ENCODE measurements at places on chromosomes 5 and 9.
A peak's percentile ranks its signal among the peaks of the same experiment; 100 is the strongest.

GRCh38 chr9:123422635-123423310 lies 66.8 kb downstream of the CRB2 start:
- no peak for DNase-seq

DNA sequence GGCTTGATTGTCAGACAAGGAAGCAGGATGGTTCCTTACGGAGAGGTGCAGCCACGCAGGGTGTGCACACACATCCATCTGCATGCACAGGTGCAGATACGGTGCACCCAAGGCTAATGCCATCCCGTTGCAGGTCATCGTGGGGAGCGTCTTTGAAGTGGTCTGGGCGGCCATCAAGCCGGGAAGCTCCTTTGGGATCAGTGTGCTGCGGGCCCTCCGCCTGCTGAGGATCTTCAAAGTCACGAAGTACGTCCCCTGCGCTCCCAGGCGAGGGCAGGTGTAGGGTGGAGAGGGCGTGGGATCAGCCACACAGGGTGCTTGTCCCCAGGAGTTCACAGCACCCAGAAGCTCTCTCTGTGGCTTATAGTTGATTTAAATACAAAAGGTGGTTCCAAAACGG lies 106.4 kb downstream of the CACNA1B start:
- DNase-seq = no peak

DNA sequence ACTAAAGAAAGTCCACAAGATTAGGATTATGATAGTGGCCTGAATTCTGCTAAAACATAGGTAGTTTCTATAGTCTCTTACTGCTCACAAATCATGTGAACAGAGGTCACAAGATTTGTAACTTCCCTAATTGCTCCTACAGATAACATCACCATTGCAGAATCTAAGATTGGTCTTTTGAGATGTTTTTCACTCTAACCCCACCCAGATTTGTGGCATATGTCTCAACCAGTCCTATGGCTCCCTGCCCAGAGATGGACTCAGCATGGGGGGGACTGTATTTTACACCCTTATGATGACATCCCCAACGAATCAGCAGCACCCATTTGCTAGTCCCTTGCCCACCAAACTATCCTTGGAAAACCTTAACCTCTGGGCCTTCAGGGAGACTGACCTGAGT lies 1046.2 kb downstream of the CDH12 start:
- no peak for DNase-seq

DNA sequence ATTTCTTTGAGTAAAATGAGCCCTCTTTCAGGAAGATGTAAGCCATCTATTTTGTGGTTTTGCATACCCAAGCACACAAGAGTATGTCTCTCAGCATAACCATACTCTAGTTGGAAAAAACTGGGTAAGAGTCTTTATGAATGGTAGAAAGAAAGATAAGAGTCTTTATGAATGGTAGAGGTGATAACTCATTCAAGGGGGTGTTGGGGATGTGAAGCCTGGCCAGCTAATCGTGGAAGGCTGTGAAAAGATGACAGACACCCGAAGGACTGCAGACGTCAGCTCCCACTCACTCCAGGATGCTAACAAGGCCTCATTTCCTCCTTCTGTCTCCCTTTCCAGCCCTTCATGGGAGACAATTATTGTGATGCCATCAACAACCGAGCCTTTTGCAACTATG lies 228.5 kb downstream of the PAPPA start:
- DNase-seq = no peak

DNA sequence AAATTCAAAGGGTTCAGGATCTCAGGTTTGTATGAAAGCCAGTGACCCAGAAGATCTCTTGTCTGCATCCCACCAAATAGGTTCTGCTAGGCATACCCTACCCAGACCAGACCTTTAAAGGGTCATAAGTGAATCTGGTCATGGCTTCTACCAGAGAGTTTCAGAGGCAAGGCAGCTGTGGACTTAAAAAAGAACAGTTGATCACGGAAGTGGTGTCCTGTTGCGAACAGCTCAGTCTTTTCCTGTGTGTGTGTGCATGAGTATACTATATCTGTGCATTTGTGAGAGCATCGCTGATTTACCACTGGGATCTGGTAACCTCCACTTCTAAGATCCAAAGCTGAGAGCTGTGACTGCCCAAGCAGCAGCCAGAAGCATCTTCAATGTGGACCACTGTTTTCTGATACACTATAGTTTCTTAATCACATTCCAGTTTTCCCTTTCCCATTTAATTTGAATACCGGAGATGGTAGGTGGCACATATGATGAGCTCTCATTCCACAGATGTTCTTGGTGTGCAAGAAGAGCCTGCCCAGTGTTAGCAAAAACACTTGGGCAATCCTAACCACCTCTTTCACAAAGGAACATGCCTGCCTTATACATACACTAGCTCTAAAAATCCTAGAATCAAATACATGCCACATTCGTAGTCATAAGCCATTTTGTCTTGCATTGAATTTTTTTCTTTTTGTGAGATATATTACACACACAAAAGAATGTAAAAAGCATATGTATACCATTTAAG lies 36.2 kb upstream of the OR2S2 start:
- no peak for DNase-seq

- no peak for DNase-seq
These were observed 117.3 kb upstream of the LHFPL2 start for GRCh38 chr5:78765756-78766411.

DNA sequence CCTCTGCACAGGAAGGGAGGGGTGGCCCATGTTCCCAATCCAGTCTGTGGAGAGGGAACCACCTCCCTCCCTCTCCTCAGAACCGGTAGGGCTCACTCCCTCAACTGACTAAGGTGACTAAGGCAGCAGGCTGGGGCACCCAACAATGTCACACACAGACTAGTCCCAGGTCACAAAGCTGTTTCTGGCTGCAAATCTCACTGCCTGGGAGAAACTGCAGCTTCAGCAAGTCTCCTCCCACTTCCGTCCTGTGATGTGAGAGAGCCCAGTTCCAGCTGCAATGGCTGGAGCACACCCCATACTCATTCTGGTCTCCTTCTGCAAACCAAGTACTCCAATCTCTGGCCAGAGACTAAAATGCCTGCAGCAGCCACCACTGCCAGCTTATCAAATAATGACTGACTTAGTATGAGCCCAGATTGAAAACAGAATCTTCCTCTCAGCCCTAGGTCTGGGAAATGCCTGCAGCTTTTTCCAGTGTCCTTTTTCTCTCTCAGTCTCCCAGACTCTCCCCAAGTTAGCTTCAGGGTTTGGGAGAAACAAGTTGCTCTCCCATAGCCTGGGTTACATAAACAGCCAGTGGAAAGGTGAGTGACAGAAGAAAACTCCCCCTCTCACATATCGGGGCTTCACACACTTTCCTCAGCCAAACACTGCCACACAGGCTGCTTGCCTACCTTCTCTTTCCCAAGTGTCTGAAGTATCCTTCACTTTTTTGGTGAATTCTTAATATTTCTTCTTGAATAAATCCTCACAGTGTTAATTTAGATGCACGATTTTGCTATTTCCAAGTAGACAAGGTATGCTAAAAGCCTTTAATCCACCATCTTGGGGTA lies 247.4 kb upstream of the RASA1 start:
- peak; percentile 80 for DNase-seq

GRCh38 chr5:14895301-14895700 lies 23.7 kb upstream of the ANKH start:
- DNase-seq = no peak

DNA sequence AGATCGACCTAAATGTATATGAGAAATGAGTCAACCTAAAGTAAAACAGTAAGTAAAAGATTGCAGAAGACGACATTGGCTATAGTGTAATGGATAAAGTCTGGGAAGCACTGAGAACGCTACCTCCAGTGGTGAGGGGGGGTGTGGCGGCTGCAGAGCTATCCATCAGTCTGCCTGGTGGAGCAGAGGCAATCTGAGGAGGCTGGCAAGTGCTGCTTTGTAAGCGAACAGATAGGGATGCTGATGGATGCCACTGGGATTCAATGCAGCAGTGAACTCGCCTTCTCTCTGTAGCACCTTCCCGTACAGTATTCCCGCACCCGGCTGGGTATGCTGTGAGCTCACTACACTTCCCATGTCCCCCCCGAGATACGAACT lies 261.5 kb downstream of the NSG2 start:
- DNase-seq = no peak

GRCh38 chr9:134619983-134620661 lies 21.5 kb upstream of the COL5A1 start:
- DNase-seq = no peak

GRCh38 chr9:76887951-76888350 lies 18.0 kb downstream of the PRUNE2 start:
- DNase-seq = no peak

GRCh38 chr5:5419291-5420210 lies 2.9 kb upstream of the ICE1 start:
- DNase-seq = no peak

- DNase-seq = no peak
These were observed 292.0 kb downstream of the FANCC start for GRCh38 chr9:95025213-95026147.

DNA sequence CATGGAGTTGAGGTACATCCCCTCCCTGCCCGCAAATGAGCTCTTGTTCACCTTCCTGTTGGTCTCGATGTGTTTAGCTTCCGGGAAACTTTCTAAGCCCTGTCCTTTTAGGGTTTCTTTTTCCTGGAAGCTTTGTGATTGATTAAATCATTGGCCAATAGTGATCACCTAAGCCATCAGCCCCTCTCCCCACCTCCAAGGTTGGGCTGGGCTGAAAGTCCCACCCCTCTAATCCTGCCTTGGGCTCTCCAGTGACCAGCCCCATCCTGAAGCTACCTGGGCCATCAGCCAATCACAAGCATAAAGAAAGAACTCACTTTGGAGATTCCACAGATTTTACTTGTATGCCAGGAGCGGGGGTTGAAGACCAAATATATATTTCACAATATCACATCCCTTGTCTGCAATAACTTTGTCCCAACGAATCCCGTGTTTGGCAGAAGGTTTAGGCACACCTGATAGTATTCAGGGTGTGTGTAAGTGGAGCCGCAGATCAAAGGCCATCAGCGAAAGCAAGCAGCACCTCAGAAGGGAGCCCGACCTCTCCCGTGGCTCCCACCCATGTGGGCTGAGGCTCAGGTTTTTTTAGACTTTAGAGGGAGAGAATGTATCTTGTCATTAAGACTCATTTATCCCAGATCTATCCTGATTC lies 20.4 kb downstream of the ROPN1L start:
- DNase-seq = no peak

DNA sequence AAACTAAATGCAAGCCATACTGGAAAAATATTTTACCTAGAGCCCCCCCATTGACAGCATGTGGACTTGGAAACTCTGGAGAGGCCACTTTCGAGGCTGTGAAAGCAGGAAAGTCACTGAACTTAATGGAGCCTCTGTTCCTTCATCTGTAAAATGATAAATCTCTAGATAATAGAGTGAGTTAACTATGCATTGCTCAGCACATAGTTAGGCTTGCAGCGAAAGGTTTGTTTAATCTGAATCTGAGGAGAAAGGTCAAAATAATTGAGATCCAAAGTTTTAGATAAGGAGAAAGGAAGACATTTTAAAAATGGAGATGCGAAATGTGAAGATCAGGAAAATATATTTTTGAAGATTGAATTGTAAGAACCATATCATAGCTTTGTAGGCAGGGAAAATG lies 4.6 kb downstream of the PCSK5 start:
- no peak for DNase-seq

DNA sequence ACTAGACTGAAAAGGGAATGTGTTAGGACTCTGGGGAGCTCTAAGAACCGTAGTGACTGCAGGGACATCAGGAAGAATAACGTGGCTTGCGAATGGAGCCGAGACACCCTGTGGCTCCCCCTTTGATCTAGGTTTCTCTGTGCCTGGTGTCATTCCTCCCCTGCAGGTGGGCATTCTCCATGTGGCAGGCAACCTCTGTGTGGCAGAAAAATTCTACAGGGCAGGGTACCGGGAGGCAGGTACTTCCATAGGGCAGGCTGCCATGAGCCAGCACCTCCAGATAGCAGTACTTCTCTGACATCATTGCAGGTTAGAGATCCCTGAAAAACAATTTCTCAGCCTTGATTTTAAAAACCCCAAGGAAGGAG lies 43.1 kb downstream of the ROPN1L start:
- DNase-seq = no peak

GRCh38 chr5:127612441-127613141 lies 36.3 kb upstream of the CTXN3 start:
- DNase-seq = no peak
